ENCODE measurements at places on chromosomes 4 and X.

- no peak for DNase-seq
Measured at GRCh38 chrX:12872741-12873140, 5.9 kb downstream of the TLR7 start.

GRCh38 chrX:148448686-148449085 lies 51.7 kb upstream of the AFF2 start:
- DNase-seq, result no peak

GRCh38 chrX:74438764-74439163 lies 17.5 kb downstream of the SLC16A2 start:
- DNase-seq, result no peak

DNA sequence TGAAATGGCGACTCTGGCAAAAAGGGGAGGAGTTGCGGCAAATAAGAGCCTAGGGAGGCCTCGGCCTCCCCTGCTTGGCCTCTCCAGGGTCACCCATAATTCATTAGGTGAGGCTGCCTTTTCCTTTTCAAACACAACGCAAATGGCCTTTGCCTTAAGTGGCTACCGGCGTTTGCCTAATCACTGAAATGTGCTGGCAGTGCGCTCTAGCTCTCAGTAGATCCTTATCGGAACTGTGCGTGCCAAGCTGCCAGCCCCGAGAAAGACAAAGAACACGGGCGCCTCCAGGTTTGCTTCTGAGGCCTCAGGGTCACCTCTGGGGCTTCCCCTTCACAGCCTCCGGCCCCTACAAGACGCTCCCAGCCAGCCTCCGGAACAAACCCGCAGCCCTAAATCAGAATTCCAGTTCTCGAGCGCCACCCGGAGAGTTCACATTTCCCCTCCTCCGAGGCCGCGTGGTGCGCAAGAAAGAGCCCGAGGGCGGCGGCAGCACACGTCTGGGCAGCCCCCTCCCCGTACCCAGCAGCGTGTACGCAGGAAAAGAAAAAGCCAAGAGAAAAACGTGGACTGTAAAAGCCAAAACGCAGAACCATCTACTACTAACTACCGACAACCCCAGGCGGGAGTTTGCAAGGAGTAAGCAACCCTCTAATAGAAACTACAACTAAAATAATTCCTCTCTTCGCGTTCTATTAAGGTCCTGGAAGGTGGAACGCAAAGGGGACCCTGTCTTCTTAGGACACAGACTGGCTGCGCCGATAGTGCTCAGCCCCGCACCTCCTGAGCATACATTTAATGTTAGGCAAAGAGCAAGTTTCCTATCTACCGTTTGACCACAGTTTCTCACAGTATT lies 76.5 kb upstream of the BCOR start:
- DNase-seq, result peak; percentile 44

DNA sequence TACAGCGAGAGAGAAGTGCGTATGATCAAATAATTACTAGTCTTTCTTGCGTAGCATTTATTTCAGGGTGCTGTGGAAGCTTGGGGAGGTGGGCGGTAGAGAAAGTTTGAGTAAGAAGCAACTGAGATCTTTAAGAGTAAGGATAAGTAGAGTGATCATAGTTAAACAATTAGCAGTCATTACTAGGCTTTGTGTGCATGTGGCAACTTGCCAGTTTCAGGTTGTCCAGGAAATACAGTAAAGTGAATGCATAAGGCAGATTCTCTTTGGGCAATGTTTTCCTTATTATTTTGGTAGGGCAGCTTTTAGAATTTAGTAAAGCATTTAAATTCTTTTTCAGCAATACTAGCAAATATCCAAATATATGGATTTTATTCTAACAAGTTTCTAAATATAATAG lies 57.0 kb downstream of the HPGDS start:
- DNase-seq, result no peak

DNA sequence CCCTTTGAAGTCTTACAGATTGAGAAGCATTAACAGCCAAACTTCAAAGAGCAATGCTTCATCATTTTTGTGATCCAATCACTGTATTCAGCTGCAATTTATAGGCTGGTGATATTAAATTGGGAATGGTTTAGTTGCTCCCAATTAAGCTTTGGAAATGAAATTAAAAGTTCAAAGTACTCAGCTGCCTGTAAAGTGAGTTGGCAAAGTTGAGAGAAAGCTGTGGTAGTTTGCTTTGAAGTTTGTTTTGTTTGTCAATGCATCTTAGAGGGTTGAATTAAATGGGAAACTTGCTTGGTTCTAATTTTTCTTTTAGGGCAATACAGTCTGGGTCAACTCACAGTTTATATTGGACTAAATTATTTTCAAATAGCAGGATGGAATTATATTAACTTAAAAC lies 238.4 kb upstream of the CTSO start:
- no peak for DNase-seq

DNA sequence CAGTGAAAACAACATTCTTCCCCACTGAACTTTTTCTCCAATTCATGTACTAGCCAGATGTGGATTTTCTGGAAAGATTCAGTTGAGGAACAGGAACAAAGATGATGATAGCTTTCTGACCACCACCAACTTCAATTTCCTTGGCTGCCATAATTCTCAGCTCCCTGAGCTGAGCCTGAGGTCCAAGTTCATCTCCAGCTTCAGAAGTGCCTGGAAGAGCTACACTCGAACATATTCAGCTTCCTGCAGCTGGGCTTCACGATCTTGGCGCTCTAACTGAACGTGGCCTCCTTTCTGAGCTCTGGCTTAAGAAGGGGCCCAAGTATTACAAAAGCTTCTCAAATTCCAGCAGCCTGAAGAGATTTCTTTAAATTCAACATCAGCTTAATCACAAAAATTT lies 83.9 kb downstream of the QDPR start:
- DNase-seq, result no peak

DNA sequence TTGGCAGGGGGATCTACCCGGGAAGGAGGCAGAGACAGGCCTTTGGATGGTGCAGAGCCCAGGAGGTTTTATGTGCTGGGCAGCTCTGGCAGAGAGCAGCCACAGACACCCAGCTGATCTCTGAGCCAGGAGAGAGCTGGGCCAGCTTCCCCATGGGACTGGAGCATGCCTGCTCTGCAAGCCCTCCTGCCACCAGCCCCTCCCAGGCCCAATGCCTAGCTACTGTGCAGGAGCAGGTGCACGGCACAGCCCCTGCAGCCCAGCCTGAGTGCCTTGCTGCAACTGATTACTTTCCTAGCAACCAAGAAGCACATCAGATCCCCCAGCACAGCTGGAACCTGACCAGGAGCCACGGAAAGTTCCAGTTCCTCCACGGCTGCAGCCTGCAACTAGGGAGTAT lies 57.8 kb upstream of the BEND2 start:
- DNase-seq, result no peak

DNA sequence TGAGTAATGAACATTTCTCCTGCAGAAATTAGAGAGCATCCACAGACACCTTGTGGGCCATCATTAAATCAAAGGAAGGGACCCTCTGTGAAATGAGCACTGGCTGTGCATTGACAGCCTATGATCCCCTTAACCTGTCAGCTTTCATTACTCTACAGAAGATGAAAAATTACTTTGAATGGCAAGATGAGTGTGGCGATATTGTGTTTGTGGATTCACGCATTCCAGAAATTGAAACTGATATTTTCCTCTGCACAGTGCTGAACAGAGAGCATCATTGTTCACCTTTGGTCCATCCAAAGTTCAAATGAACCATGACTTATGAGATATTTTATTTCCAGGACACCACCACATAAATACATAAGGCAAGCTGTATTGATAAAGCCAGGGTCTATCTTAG lies 374.8 kb upstream of the ANXA10 start:
- DNase-seq, result no peak

DNA sequence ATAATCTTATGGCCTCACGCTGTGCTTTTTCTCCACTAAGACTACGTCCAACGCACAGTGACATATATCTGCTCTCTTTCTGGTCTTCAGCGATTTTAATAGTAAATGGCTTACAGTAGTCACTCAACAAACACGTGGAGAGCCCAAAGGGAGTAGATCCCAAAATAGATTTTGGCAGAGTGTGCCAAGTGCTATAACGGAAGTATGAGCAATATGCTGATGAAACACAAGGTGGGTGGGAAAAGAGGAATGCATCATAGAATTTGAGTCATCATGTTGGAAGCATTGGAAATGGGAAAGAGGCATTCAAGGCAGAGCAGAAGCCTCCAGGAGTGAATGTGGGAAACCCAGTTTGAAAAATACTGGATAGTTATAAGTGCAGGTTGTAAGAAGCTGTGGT lies 129.1 kb upstream of the LDB2 start:
- no peak for DNase-seq

DNA sequence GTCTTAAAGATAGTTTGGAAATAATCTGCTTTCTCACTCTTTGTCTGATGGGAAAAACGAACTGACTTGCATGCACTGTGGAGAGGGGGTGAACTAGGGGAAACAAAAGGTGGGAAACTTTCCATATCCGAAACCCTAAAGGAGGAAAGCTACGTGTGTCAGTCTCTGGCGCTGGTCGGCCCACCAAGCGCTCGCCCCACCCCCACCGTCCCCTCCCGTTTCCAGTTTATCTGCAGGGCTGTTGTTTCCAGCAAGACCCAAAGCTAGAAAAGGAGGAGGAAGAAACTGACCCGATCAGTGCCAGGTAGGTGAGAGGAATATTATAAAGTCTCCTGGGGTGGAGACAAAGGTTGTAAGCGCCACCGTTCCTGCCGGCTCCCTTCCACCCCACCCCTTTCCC lies 552 bp downstream of the TCEAL9 start:
- DNase-seq, result peak; percentile 36

- DNase-seq, result no peak
Measured at GRCh38 chrX:39682778-39683177, 415.0 kb downstream of the BCOR start.

DNA sequence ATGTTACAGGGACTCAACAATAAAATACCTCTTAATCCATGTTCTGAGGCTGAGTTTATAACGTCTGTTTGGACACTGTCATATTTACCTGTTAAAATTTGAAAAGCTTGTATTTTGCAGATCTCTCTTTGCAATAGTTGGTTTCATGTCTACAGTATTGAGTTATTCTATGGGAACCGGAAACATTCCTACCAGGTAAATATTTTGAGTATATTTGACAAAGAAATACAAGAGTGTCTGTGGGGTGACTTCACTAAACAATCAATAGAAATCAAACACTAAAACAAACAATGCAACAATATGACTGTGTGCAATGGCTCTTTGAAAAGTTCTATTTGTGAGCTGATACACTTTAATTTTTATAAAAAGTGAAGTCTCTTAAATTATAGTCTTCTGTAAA lies 47.7 kb upstream of the CXCL8 start:
- no peak for DNase-seq

DNA sequence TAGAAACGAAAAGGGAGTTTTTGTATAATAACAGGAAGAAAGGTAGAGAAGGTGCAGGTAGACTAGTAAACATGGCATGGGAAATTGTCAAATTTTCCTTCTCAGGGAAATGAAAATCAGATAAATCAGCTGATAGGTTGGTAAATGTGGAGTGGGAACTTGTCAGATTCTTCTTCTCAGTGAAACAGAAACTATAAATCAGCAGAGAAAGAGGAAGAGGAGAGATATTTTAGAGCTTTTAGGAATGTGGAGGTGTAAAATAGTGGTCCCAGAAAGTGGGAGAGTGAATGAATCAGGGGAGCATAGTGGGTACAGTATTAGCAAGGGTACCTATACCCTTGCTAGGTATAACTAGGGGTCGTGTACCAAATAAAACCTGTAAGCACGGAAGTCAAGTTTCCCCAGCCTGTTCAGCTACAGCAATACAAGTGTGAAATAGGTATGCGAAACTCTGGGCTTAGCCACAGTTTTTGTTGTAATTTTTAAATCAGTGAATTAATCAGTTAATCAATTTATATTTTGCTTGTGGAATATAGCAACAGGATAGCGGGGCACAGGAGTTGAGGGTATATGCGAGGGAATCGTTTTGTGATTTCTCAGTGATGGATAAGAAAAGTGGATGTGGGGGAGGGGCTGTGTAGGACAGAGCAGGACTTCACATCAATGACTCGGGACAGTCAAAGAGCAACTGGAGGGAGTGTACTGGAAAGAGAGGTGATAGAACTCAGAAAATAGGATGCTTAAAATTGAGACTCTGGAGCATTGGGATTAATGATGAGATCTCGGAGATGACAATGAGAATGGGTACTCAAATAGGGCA lies 561.5 kb downstream of the INPP4B start:
- no peak for DNase-seq

DNA sequence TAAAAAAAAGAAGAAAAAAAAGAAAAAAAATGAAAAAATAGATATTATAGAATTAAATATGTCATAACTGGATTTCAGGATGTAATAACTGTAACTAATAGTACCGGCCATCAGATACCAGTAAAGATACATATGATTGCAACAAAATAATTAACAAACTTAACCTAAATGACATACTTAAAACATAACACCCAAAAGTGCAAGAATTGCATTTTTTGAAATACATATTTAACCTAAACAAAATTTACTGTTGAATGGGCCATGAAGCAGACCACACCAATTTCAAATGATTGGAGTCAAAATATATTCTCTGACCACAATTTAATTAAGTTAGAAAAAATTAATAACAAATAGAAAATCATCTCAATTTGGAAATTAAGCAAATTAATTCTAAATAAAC lies 33.1 kb downstream of the GABRA3 start:
- DNase-seq, result no peak

GRCh38 chrX:53595266-53595810 lies 91.2 kb downstream of the HUWE1 start:
- DNase-seq, result no peak

- DNase-seq, result no peak
Measured at GRCh38 chr4:8089862-8090261, 68.8 kb downstream of the ABLIM2 start.

- no peak for DNase-seq
Measured at GRCh38 chrX:136694431-136695087, 46.6 kb downstream of the CD40LG start.

DNA sequence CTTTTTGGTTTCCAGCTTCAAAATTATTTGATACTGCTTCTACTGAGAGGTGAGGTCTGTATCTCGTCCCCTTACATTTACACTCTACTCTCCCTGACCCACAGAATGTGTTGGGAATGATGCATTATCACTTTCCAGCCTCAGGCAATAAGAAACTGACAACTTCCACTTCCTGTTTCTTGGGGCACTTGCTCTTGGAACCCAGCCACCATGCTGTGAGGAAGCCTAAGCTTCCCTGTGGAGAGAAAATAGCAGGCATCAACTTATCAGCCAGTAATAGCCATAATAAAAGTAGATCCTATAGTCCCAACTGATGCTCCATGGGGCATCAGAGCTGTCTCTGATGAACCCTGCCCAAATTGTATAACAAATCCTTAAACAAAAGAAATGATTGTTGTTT lies 32.6 kb downstream of the RELL1 start:
- DNase-seq, result no peak

Data from left ventricle myocardium superior (tissue), 1 donor.